ELR (cell line): ENCODE measurements at places on chromosomes 2 and 18.

GRCh38 chr18:76518123-76518859, 23.2 kb upstream of the ZNF516 start:
- peak; percentile 65 for DNase-seq

DNA sequence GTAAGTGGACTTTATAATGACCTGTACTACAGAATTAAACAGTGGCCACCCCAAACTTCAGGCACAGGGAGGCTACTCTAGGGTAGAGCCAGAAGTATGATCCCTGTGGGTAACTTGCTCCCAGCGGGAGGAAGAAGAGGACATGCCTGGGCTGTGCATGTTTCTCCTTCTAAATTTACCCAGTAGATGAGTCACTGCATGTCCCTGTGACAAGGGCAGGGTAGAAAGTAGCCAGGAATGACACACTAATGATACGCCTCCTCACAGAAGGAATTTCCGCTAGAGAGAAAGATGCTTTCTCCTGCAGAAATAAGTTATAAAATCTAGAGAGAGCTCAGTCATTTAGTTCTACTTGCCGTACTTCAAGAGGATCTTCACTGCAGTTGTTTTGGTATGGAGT, 7.5 kb downstream of the ACYP2 start:
- DNase-seq: peak; percentile 82

GRCh38 chr2:1309507-1309906, 103.8 kb upstream of the TPO start:
- no peak for DNase-seq

DNA sequence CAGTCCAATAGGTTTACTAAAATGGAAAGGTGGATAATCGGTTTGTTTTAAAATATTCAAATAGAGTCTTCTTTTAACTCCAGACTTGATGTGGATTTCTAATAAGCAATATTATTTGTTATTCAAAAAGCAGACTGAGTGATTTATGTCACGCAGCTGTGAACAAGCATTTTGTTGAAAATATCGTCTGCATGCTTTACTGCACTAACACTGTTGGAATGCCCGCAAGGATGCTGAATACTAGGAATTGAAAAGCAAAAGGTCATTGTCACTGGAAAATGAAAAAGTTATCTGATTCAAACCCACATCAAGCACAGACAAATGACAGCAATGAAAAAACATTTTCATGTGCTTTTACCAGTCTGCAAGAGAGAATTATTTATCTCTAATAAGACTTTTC, 31.1 kb downstream of the CHN1 start:
- no peak for DNase-seq

DNA sequence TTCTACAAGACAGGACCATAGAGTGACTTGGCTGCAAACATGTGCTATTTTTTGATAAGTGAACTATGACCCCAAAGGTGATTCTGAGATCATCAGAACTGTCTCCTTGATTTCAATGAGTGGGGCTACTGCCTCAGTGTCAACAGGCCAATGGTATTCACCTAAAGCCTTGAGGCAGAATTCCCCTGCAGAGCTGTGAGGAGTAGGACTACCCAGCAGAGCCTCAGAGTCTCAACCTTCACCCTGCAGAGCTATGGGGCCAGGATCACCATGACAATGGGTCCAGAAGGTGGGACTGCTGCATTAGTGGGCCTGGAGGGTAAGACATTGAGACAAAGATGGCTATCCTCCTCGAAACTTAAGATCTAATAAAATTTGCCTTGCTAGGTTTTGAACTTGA, 1668.2 kb upstream of the SLC39A10 start:
- no peak for DNase-seq

- no peak for DNase-seq
These were observed 79.5 kb upstream of the SOX11 start for GRCh38 chr2:5612666-5613065.

DNA sequence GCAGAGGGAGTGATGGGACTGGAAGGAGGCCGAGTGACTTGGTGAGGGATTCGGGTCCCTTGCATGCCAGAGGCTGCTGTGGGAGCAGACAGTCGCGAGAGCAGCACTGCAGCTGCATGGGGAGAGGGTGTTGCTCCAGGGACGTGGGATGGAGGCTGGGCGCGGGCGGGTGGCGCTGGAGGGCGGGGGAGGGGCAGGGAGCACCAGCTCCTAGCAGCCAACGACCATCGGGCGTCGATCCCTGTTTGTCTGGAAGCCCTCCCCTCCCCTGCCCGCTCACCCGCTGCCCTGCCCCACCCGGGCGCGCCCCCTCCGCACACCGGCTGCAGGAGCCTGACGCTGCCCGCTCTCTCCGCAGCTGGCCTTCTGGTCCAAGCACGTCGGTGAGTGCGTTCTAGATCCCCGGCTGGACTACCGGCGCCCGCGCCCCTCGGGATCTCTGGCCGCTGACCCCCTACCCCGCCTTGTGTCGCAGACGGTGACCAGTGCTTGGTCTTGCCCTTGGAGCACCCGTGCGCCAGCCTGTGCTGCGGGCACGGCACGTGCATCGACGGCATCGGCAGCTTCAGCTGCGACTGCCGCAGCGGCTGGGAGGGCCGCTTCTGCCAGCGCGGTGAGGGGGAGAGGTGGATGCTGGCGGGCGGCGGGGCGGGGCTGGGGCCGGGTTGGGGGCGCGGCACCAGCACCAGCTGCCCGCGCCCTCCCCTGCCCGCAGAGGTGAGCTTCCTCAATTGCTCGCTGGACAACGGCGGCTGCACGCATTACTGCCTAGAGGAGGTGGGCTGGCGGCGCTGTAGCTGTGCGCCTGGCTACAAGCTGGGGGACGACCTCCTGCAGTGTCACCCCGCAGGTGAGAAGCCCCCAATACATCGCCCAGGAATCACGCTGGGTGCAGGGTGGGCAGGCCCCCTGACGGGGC, 4.6 kb downstream of the PROC start:
- DNase-seq: no peak

GRCh38 chr2:150978053-150978452, 283.6 kb downstream of the RBM43 start:
- no peak for DNase-seq

GRCh38 chr2:199463708-199464605, 6.2 kb upstream of the SATB2 start:
- peak; percentile 40 for DNase-seq

- peak; percentile 59 for DNase-seq
These were observed 19.0 kb downstream of the DYNC1I2 start for GRCh38 chr2:171706152-171706803.
